ENCODE measurements at places on chromosomes 16 and 17.
A peak's percentile ranks its signal among the peaks of the same experiment; 100 is the strongest.

DNA sequence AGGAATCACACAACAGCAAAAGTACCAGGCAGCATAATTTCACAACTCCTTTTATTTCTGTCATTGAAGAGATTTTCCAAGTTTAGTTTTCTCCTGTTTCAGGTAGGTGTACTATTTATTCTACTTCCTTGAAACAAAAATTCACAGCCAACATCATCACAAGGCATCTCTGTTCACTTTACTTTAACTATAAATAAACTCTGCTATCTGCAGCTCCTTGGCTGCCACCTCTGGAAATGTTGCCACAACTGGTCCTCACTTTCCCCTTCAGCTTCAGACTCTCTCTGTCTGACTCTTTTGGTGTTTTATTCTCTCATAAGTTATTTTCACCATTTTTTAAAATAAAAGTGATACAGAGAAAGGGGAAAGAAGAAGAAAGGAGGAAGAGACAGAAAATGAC is 27.9 kb upstream of the KIF2B start:
- no peak for DNase-seq

GRCh38 chr16:60882816-60883215 is 1153.4 kb downstream of the CDH8 start:
- no peak for DNase-seq

- peak; percentile 6 for DNase-seq
These were observed 136.7 kb downstream of the XYLT1 start for GRCh38 chr16:17334096-17334495.

- DNase-seq: peak; percentile 18
These were observed 10.9 kb upstream of the ITGA2B start for GRCh38 chr17:44400226-44400847.

GRCh38 chr17:15441315-15441714 is 26.1 kb downstream of the CDRT4 start:
- DNase-seq: no peak

DNA sequence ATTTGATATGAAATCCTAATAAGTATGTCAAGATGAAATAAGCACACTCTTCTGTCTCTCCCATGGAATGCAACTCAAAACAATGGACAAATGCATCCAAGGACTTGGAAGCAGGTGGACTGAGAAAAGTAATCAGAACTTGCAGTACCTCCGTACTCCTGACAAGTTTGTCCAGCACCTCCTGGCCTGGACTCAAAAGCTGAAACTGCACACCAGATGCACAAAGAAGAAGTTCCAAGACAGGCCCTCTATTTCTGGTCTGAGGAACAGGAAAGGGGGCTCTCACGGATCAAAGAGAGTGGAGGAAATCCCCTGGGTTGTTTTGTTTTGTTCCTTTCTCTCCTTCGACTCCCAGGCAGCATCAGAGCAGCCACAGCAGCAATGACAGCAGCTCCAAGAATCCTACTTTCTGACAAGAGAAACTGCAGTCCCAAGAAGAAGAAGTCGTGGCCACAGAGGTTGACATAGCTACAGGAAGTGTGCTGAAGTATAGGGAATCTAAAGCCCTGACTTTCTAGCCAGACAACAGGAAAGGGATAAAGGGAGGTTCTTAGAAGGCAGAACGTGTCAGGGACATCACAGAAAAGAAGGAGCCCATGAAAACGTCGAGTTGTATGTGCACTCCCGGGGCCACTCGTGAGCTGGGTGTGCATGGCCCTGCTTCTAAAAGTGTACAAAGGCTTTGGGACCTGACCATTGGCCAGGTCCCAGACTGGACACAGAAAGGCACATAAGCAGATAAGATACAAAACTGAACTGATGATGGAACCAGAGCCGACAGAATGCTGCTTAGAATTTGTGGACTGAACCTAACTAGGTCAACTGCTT is 29.3 kb downstream of the AKAP10 start:
- DNase-seq: no peak

DNA sequence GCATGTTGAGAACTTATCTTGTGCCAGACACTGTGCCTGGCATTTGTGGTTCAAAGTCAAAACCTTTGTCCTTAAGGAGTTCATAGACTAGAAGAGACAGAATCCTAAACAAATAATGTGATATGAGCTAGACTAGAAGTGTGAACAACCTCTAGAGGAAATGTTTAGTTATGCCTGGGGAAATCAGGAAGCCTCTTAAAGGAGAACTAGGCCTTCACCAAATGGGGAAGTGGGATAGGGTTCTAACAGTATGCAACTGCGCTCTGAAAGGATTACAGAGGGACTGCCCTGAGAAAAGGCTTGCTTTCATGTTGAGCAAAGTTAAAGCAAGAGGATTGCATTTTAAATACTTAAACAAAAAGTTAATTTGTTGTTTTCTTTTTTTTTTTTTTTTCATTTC is 4.9 kb downstream of the RUNDC1 start:
- DNase-seq: peak; percentile 68

DNA sequence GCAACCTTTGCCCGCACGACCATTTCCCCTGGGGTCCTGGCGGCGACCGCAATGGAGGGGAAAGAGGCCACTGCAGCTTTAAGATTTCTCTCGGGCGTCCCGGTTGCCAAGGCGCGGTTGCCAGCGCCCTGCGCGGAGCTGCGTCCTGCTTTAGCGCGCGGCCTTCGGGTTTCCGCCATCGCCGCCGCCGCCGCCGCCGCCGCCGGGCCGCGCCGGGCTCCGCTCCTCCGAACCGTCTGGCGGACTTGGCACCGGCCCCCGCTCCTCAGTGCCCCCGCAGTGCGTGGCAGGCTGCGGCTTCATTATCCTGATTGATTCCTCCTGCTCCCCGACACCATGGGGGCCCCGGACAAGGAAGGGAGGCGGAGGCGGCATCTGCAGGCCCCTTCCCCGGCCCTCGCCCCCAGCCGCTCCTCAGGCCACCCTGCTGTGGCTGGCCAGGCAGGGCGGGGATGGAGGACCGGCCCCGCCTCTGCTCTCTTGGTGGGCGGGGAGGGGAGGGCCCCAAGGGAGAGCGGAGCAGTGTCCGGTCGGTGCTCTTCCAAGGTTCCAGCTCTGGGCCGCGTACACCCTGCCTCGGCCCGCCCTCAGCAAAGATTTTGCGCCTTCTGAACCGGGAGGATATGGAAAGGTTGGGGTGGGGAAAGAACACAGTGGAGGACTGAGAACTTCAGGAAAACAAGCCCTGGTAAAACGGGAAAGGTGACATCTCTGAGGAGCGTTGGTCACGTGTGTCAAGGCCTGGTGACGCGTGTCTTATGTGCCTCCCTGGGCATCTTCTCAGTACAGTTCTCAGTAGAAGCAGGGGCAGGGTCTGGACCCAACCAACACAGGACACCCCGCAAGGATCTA is 34.0 kb downstream of the NEUROD2 start:
- DNase-seq: no peak

DNA sequence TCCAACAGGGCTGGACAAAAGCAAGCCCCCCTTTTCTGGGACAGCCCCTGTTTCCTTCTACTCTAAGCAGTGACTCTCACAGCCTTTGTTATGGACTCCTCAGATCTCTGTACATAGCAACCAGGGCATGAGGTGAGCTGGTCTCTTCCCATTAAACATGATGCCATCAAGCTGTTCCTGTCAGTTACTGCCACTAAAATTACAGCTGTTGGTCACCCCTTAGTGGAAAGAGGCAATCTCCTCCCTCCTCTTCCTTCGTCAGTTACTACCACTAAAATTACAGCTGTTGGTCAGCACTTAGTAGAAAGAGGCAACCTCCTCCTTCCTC is 95.2 kb upstream of the SMIM36 start:
- no peak for DNase-seq

DNA sequence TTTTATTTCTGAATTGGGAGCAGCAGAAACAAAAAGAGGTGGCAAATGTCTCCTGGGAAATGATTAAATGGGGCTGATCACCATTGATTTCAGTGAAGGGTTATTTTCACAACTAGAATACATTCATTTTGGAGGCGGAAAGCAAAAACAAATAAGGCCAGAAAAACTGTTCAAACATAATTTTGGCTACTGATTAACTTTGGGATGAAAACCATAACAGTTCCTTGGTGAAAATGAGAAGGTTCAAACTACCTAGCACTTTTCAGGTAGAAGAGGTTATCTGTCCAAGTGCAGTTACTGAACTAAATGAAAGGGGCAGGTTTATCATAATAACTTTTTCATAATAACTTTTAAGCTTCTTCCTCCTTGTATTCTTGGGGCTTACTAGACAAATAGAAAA is 718.5 kb downstream of the CDH11 start:
- no peak for DNase-seq

DNA sequence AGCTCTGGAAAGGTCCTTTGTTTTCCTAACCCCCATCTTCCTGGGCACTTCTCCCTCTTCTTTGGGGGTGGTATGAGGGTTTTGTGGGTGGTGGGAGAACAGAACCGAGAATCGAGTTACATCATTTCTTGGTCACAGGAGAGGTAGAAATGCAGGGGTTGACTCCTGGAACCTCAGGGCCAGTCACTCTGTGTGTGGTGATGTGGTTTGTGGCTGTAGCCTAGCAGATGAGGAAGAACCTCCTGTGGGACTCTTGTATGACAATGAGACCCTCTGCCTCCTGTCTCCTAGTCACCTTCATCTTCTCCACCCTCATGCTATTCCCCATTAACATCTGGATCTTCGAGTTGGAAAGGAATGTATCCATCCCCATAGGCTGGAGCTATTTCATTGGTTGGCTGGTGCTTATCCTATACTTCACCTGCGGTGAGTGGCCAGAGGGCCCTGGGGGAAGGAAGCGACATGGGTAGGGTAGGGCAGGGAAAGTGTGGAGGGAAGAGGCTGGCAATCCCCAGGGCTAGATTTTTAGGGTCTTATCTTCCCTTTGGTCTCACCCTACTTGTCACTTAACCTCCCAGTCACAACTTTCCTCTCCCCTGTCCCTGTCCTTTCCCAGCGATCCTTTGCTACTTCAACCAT is 5.5 kb downstream of the ODF4 start:
- no peak for DNase-seq

DNA sequence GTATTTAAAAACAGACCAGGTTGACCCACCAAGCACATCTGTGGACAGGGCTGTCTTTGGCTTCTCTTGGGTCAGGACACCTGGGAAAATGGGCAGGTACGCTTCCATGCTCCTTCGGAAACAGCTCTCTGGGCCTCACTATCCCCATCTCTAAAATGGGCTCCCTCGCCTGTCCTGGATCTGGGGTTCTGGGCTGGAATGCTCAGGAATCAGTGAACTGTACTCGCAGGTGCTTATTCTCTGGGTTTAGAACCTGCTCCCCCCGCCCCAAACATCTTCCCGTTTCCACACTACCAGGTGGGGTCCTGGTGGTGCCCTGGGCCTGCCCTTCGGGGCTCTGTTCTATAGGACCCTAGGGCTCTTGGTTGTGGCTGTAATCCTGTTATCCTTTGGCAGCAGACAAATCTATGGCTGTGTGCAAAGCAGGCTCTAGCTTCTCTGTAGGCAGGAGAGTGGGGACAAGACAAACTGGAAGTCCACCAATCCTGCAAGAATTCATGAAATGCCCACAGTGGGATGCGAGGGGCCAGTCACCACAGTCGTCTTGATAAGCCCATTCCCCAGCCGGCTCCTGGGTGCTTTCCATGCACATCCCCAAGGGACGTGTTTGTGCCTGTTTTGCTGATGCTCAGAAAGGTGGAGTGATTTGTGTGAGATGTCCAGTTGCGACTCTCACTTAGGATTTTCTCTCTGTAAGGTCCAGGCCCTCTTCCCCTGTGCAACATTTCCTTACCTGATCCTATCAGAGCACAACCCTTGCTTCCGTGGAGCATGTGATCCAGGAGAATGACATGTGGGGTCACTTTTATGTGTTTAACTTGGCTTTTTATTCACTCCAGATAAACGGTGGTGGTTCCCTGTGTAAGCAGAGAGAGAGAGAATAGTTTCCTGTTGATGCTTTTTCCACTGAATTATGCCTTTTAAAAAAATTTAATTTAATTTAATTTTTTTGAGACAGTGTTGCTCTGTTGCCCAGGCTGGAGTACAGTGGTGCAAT is 37.2 kb downstream of the HAPSTR1 start:
- DNase-seq: no peak

DNA sequence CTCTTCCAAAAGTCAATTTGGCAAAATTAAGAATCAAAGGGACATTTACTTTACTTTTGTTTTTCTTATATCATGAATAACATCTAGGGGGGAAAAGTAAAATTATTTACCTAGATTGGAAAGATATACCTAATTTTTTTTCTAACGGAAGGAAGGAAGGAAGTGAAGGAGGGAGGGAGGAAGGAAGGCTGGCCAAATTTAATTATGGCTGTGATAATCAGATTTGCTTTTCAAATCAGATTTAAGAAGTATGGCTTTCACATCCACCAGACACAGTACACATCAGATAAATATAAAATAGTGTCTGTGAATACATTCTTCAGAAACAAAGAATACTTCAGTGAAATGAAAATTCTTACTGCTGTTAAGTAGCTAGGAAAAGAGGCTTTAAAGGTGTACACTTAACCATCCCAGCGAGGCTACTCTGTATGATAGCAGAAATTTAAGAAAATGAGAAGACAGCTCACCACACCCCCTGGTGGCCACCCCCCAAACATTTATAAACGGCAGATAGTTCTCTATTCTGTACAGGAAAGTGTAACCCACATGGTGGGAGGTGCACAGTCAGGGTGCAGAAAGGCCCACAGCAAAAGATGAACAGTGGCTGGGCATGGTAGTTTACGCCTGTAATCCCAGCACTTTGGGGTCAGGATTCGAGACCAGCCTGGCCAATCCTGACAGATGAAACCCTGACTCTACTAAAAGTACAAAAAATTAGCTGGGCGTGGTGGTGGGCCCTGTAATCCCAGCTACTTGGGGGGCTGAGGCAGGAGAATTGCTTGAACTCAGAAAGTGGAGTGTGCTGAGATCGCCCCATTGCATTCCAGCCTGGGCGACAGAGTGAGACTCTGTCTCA is 150.8 kb downstream of the SSH2 start:
- peak; percentile 34 for DNase-seq

GRCh38 chr17:4003131-4003500 is 38.9 kb upstream of the ATP2A3 start:
- DNase-seq: no peak

- DNase-seq: no peak
These were observed 51.7 kb downstream of the PLXDC1 start for GRCh38 chr17:39099663-39100286.
